Activated CD4-positive, alpha-beta T cell treated with anti-CD3 and anti-CD28 coated beads, Interleukin-2, amount 10 ng/mL, durations not matched to agents 24 days and 14 days (primary cell): ENCODE measurements at places on chromosomes 6 and 20. TPM values are rescaled to one million over a fixed set of nuclear protein-coding genes. Genes with fewer than 3 reads are reported as not detected.

DNA sequence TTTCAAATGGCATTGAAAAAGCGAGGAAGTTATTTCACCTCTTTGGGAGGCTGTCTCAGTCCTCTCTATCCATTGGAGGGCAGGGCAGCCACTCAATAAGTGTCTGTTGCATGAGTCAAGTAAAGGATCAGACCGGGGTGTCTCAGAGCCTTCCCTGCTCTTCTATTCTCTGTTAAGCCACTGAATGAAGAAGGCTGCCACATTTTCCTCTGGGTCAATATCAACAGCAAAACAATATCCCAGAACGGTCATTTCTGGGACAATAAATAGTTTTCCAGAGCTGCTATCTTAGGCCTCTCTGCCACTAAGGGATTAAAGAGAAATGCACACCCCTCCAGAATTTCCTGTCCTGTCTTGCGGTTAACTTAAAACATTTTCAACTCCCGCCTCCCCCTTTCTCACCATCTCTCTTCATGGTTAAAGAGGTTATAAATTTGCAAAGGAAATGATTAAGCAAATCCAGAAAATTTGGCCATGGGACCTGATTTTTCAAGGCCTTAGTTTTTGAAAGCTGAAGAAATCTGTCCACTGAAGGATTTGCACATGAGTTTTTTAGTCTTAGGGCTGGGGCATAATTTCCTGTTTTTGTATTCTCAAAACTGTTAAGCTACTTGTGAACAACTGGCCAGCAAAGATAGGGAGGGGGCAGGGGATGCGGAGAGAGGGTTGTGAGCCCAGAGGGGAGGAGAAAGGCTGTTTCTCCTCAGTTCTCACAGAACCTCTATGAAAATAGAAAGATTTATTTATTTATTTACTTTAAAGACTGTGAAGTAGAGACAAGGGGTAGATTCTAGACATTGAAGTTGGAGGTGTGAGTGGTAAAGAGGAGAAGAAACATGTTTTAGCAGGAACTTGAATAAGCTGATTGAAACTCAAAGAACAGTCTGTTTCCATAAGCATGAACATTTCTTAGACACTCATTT, 135.7 kb downstream of the BCAS1 start:
- H3K27me3 ChIP-seq = no peaks in the 10 kb centered on the region
- H3K4me1 ChIP-seq = peaks cover 42% of the 10 kb centered on the region
- peak overlapping the region; percentile 93 for H3K27ac ChIP-seq

DNA sequence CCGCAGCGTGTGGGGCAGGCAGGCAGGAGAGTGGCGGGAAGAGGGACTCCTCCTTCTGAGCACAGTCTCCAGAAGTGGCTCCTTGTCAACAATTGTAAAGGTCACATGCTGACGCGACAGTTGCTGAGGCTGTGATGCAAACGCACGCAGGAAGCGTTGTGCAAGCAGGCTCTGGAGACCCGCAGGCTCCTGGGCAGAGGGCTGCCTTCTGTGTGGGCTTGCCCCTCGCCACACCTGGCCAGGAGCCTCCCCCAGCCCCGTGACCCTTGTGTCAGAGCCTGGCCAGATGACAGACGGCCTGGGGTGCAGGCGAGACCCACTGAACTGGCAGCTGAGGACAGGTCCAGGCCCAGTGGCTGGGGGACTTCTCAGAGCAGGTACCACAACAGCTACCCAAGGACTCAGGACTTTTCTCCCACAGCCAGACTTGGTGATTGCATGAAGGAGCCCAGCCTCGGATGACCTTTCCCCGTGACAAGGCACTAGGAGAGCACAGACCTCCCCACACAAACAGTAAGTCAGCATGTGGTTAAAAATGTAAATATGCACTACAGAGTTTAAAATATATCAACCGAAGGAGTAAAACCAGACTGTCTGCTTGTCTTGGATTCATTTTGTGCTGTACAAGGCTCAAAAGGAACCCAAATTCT, 222.1 kb upstream of the RREB1 start:
- H3K27ac ChIP-seq = no peak overlapping the region
- no peaks in the 10 kb centered on the region for H3K36me3 ChIP-seq
- DNase-seq = no peak
- peaks cover 2% of the 10 kb centered on the region for H3K4me1 ChIP-seq
- H3K4me3 ChIP-seq = no peak overlapping the region

GLP1R gene
- 0.09 TPM in 2 replicates for total RNA-seq

- H3K4me3 ChIP-seq = peak overlapping the region; percentile 76
- H3K36me3 ChIP-seq = peaks cover 32% of the 10 kb centered on the region
- peak; percentile 66 for DNase-seq
- H3K27ac ChIP-seq = peak overlapping the region; percentile 82
Observed at GRCh38 chr6:16437095-16437494, 198.7 kb downstream of the GMPR start.

GRCh38 chr6:150288456-150288855, 80.4 kb upstream of the IYD start:
- H3K4me1 ChIP-seq = peaks cover 1% of the 10 kb centered on the region
- peaks cover 20% of the 10 kb centered on the region for H3K27me3 ChIP-seq
- no peak overlapping the region for H3K27ac ChIP-seq
- no peak overlapping the region for H3K4me3 ChIP-seq
- no peak for DNase-seq
